ENCODE measurements at places on chromosomes 6 and 20.

DNA sequence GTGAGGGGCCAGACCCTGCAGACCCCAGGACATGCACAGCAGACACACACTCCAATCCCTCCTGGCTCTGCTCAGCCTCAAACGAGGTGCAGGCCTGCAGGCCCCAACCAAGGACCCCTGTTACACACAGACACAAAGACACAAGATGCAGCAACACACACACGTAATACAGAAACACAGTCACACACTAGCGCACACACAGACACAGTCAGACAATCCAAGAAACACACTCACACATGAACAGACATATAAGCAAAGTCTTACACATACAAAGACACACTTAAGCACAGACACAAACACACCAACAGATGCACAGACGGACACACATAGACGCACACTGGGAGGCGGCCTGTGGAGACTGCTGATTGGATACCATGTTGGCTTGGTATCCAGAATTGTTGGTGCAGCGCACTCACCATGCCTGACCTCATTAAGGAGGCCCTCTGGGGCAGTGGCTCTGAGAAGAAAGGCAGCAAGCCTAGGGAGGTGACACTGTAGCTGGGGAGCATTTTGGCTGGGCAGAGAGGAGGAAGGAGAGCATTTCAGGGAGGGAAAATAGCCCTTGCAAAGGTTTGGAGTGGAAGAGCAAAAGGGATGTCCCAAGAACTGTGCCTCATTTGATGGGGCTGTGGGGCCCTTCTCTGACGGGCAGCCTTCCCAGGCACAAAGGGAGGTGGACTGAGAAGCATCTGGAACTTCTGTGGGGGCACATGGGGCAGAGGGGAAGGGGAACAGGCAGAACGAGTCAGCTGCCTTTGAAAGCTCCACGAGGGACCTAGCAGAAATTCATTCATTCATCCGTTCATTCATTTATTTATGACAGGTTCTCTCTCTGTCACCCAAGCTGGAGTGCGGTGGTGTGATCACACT is 1.4 kb upstream of the HSPA12B start:
- DNase-seq = no peak

GRCh38 chr6:3726421-3726820 is 25.1 kb downstream of the PXDC1 start:
- no peak for DNase-seq

- no peak for DNase-seq
Measured at GRCh38 chr6:107408714-107409113, 50.6 kb downstream of the PDSS2 start.

- DNase-seq = no peak
Measured at GRCh38 chr20:3547906-3548305, 77.1 kb downstream of the ATRN start.

- no peak for DNase-seq
Measured at GRCh38 chr6:47862731-47863130, 80.9 kb downstream of the OPN5 start.

DNA sequence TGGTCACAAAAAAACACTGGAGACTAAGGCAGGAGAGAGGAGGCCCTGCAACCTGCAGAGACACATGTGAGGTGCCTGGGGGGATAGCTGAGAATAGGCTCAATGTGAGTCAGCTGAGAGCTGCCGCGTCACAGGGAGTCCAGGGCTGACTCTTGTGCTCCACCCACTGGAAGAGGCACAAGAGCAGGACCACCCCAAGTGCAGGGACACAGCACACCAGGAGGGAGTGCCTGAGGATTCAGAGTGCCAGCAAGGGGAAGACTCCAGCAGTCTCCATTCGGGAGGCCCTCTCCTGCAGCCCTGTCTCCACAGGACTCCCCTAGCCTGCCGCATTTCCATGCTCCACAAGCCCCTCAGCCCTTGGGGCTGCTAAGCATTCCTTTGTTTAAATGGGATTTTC is 105.5 kb downstream of the HUS1B start:
- peak; percentile 15 for DNase-seq

GRCh38 chr6:15832841-15833240 is 170.0 kb upstream of the DTNBP1 start:
- no peak for DNase-seq

DNA sequence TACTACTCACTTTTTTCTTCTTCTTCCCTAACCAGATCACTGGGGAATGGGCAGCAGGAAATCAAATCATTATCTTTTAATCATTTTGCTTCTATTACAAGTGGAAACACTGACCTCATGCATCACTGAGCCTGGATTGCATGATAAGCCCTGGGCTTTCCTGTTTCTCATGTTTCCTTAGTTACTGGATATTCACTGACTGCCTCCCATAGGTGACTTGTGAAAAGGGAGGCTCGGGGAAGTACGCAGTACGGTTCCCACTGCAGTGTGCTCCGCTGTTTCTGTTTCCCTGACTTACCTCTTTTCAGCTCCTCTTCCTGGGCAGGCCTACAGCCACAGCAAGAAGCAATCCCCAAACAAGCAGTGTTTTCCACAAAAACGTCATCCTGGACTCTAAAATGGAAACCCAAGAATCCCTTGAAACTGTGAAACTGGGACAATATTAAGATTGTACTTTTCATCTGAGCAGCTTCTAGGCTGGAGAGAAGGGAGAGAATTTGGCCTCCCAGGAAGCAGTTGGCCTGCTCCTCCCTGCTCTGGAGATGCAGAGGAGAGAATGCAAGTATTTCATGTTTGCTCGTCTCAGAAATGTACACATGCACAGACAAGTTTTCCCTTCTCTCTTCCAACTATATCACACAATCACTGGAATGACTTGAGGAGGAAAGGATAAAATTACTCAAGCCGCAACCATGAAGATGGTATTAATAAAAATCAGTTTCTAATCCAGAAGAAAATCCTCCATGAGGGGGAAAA is 13.1 kb downstream of the BTNL2 start:
- DNase-seq = no peak

- no peak for DNase-seq
Measured at GRCh38 chr6:137166247-137167098, 7.0 kb downstream of the IL22RA2 start.

GRCh38 chr6:158991017-158991723 is 8.8 kb downstream of the RSPH3 start:
- no peak for DNase-seq

GRCh38 chr6:156862711-156863110 is 85.5 kb downstream of the ARID1B start:
- no peak for DNase-seq

DNA sequence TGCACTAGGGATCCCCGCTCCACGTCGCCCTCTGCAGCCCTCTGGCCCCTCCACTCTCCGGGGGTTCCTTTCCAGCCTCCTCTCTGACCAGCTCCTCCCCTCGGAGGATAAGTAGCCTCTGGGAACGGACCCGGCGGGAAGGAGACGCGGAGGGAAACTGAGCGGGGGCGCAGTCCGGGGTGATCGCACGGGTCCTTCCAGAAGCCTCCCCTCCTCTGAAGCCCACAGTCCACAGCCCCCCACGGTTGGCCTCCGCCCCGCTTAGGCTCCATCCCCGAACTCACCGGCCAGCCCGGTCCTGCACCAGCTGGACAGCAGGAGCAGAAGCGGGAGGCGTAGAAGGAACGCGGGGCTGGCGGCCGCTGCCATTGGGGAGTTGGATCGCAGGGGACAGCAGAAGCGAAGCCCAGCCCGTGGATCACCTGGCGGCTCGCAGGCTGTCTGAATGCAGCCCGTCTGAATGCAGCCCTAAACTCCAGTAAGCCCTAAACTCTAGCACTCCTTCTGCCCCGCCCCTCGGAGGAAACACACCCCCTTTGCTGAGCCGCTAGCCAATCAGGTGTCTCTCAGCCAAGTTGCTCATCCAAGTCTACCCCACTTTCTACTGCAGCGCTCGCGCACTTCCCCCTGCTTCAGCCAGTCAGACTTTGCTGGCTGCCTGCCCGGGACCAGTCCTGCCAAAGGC is at the start of gene RAET1G:
Gene RAET1G (minus strand): TSS at position 480 of the 685 bp plus-strand sequence. CDS start 111 bp downstream, at position 369.
- peak; percentile 97 for DNase-seq

GRCh38 chr6:19723545-19723944 is 113.6 kb upstream of the ID4 start:
- DNase-seq = peak; percentile 67

- DNase-seq = no peak
Measured at GRCh38 chr6:128570680-128571063, 50.3 kb upstream of the PTPRK start.

DNA sequence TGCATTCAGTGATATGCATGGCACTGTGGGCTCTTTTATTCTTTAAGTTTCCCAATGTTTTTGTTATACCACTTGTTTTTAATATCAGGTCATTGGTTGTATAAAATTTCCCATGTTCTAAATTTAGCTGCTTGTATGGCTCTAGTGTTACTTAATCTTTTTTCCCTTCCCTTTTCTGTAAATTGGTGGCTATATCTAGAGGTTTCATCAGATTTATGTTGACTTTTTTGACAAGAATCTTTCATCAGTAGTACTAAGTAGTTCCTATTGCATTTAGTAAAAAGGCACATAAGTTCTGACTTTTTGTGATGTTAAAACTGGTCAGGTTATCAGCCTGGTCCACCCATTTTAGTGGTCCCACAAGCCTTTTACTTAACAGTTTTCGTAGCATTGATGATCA is 51.1 kb downstream of the MMS22L start:
- DNase-seq = no peak

- DNase-seq = no peak
Measured at GRCh38 chr6:1075444-1075843, 236.5 kb upstream of the FOXQ1 start.

GRCh38 chr6:35197196-35197595 is 16.6 kb upstream of the SCUBE3 start:
- no peak for DNase-seq

DNA sequence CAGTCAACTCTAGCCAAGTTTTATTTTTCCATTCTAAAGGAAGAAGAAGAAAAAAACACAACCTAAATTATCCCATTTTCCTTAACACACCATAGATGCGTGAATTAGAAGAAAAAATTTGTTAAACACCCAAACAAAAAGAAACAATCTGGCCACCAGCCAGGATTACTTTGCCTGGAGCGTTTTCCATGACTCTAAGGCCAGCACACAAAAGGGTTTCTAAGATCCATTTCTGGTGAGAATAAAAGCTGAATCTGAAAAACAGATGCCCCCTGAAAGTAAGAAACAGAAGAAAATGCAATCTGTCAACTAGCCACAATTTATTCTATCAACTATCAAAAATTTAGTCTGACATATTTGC is 267.2 kb upstream of the SULF2 start:
- DNase-seq = no peak

DNA sequence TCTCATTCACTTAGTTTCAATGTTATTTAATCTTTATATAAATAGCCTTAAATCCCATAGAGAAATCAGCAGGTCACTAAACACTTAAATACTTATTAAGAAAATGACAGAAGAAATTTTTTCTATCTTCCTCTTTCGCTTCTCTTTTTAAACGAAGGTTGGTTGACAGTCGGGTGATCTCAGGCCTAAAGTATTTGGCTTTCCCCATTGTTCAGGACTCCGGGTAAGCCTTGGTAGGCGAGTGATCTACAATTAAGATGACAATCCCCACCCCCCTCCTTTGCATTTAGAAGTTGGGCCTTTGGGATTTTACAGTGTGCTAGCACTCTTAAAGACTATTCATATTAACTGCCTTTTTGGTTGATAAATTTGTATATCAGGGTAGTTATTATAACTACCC is 19.7 kb upstream of the UTRN start:
- no peak for DNase-seq

- DNase-seq = peak; percentile 82
Measured at GRCh38 chr6:99822741-99823512, 171.1 kb downstream of the MCHR2 start.

DNA sequence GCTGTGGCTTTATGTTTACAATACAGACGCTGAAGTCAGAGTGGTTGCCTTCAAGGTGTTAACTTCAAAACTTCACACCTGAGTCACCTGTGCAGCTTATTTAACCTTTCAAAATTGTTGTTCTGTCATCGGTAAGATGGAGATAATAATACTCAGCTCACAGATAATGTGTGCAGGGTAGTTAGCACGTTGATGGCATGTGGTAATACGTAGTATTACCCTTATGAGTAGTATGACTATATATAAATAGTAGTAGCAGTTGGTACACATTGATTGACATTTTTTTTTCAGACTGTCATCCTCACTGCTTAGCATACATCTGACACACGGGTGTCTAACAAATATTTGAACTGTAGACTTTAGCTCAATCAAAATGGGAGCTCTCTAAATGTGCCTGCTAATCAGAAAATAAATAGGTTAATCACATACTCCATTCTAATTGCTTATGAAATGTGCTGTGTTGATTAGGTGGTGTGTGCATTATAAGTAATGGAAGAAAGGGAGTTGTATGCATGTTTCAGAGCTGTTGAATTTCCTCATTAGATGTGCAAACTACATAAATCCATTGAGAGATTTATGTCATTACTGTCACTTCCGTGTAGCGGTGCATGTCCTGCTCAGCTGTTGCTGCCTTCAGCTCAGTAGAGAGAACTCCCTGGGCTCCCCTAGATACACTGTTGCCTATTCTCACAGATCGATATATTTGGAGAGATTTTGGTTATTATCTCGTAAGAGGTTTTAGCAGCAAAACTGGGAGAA is 11.2 kb upstream of the MROH8 start:
- DNase-seq = no peak

DNA sequence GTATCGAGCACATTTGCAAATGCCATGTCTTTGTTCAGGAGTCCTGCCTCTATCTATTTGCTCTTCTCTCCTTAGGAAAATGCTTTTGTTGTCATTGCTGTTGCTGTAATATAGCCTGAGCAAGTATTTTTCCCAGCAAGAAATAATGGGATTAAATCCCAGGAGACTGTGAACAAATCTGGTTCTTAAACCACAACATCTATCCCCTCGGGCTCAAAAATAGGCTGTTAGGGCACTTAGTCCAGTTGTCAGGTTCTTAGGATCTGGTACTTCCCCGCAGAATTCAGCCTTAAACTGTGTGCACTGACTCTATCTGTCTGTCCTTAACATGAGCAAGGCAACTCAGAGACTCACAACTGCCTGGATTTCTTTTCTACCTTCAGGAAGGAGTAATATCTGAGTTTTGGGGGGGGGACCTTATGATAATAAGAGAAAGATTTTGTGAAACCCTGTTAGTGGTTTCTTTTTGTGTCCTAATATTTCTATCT is 437.5 kb downstream of the HTR1B start:
- no peak for DNase-seq

GRCh38 chr6:82385102-82385501 is 21.5 kb downstream of the TPBG start:
- no peak for DNase-seq

DNA sequence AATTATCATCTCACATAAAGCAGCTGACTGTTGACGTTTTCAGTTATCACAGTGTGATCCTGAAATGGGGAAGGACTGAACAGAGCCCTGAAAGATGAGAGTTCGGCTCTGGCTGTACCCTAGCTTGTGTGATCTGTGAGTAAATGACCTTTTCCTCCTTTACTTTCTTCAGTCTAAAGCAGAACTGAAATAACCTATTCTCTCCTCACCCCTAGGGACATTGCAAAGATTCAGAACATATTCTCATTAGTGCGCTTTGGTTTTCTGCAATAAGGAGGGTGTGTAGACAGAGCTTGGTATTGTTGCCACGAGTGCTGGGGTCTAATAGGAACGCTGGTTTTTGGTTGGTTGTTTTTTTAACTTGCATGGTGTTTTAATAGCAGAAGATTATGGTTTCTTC is 16.7 kb downstream of the FARS2 start:
- no peak for DNase-seq

- no peak for DNase-seq
Measured at GRCh38 chr6:6659600-6660327, 71.2 kb downstream of the LY86 start.

All from GM03348 (cell line).